ENCODE measurements at places on chromosomes 6 and 20. TPM values are rescaled to one million over a fixed set of nuclear protein-coding genes. Genes with fewer than 3 reads are reported as not detected.

Gene ANKRD66
- not detected for total RNA-seq

Gene ADGRF5
- total RNA-seq: not detected

Gene PARD6B
- total RNA-seq: 2.6 TPM

Gene TMEM200A
- total RNA-seq: 0.08 TPM

Gene ASIP
- not detected for total RNA-seq

Gene ENPP3
- total RNA-seq: not detected

Gene MUCL3
- total RNA-seq: not detected

Gene BPIFB1
- total RNA-seq: not detected

Gene TUBB2B
- 13.2 TPM for total RNA-seq

Gene MLN
- total RNA-seq: not detected

Gene SCUBE3
- total RNA-seq: 0.05 TPM

Gene VWA7
- 1.7 TPM for total RNA-seq

Gene TNFRSF21
- 34.3 TPM for total RNA-seq

Gene CUL9
- total RNA-seq: 8.4 TPM

Gene TUBB1
- total RNA-seq: not detected

Gene BPI
- not detected for total RNA-seq

Gene OR2H1
- total RNA-seq: not detected

Gene KIAA1755
- 0.21 TPM for total RNA-seq

Gene AIG1
- 25.2 TPM for total RNA-seq

Gene C6orf52
- total RNA-seq: 2.3 TPM

Gene UNC93A
- total RNA-seq: not detected

Gene SLC22A3
- total RNA-seq: 37.0 TPM

Gene KCNK16
- not detected for total RNA-seq

Gene NMBR
- total RNA-seq: not detected

Gene RAET1E
- 2.0 TPM for total RNA-seq

Gene BANF2
- total RNA-seq: not detected

Gene SLC12A5
- total RNA-seq: 14.8 TPM

Gene POPDC3
- 30.2 TPM for total RNA-seq

Gene TP53RK
- 13.6 TPM for total RNA-seq

Gene MAP3K5
- 3.1 TPM for total RNA-seq

Gene TUBB
- total RNA-seq: 900 TPM

Gene SNRNP48
- 9.1 TPM for total RNA-seq

Gene CD93
- not detected for total RNA-seq

Gene SSTR4
- total RNA-seq: not detected

Gene HCRTR2
- not detected for total RNA-seq

Gene PPP1R3G
- 1.6 TPM for total RNA-seq

Gene PRRT1
- 0.74 TPM for total RNA-seq

Gene EYS
- 0.02 TPM for total RNA-seq

Gene CYP39A1
- not detected for total RNA-seq

Gene C20orf141
- total RNA-seq: 0.36 TPM

Gene CD109
- 36.4 TPM for total RNA-seq

Gene AKAP12
- total RNA-seq: 120 TPM

Gene KLHDC3
- 30.4 TPM for total RNA-seq

Gene ZC2HC1B
- total RNA-seq: not detected

Gene RBM39
- 168 TPM for total RNA-seq

Gene MEI4
- not detected for total RNA-seq

Gene COL19A1
- not detected for total RNA-seq

Gene HTR1B
- total RNA-seq: not detected
